ENCODE measurements at places on chromosomes 6 and 20.
A peak's percentile ranks its signal among the peaks of the same experiment; 100 is the strongest.

GRCh38 chr20:40643891-40644290, 45.1 kb downstream of the MAFB start:
- DNase-seq: no peak

GRCh38 chr20:38152175-38152620, 12.9 kb downstream of the TGM2 start:
- peak; percentile 52 for DNase-seq

DNA sequence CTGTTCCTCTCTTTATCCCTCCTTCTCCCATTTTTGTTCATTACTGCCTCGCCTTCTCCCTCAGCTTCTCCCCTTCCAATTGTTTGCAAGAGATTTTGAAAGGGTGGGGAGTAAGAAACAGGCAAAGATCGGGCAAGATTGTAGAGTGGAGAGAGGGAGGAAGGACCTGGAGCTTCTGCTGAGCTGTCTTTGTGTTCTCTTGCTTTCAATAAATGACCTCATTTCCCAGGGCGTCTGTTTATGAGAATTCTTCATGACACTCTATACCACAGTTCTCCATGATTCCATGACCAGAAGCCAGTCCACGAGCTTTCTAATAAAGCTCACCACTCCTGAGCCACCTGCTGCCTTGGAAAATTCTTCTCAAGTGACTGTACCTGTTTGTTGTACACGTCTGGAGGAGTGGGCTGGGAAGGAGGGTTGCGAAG, 50.0 kb upstream of the PLEKHG1 start:
- DNase-seq: no peak

DNA sequence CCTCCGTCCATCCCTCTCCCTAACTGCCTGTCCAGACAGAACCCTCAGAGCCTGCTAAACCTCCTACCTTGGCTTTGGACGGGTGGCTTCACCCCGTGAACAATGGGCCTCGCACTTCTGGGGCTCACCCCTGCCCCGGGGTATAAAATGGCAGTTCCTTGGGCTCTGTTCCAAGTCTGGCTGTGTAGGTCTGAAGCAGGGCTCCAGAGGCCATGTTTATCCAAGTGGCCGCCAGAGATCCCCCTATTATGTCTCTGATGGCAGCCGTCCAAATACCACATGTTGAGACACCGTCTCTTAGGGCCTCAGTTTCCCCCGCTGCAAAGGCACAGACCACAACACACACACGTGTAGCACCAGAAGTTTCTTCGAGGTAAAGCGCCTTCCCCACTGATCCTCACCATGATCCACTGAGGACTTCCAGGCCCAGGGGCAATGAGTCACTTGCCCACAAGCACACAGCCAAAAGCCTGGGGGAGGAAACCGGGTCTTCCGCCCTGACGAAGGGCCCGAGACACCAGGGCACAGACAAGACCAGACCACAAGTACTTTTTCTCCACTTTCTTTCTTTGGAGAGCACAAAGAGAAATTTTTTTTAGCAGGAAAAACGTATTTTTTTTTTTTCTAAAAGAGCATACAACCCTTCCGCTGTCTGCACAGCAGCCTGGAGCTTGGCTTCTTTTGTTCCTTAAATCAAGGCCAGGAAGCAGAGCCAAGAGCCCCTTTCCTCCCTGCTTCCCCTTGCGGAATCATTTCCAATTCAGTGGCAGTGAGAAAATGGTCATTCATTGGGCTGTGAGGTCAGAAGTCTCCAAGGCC, 11.8 kb downstream of the CPNE5 start:
- DNase-seq: no peak

DNA sequence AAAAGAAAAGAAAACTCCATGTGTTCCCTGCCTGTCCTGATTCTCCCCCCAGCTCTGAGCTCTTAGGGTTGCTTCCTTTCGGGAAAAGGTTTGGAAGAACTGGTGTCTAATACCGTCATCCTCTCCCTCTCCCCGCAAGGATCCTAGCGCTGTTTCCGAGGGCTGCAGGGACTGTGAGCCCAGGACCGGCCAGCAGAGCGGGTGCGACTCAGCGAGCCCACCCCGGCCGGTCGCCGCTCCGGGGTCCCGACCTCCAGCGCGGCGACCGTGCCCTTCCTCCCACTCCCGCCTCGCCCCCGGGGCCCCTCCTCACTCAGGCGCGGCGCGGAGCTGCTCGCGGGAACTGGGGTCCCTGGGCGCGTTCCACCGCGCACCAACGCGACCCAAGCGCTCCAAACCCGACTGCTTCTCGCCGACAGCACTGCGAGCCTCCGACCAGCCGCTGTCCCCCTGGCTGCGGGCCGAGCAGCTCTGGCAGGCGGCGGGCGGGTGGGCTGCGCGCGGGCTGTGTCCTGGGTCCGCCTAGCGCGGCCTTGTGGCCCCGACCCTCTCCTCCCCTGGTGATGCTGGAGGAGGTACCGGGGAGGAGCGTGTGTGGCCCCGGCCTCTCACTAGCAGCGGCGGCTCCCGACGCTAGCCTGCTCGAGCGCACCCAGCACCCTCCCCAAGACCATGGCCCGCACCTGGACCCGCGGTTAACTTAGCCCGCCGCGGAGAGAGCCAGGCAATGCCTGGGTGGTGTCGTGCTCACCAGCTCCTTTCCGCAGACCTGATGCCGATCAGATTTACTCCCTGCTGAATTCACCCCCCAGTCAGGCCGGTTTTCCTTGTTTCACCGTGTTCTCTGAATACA, at the start of gene PLA2G7:
Gene PLA2G7 (minus strand): TSS at position 509 of the 853 bp plus-strand sequence. CDS start 12,484 bp downstream, outside the sequence.
- DNase-seq: no peak

DNA sequence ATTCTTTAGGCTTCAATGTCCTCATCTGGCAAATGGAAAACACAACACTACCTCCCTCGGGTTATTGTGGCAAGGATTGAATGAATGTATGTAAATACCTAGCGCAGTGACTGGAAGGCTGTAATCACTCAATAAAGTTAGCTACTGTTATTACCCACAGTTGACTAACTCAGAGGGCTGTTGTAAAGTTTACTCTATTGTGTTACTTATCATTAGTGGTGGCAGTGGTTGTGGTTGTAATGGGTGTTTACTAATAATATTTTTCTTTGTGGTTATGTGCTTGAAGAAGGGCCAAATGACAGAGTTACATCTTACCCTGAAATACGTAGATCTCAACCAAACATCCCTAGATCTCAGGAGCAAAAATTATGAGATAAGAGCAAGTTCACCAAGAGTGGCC, 42.0 kb upstream of the PXDC1 start:
- DNase-seq: no peak

DNA sequence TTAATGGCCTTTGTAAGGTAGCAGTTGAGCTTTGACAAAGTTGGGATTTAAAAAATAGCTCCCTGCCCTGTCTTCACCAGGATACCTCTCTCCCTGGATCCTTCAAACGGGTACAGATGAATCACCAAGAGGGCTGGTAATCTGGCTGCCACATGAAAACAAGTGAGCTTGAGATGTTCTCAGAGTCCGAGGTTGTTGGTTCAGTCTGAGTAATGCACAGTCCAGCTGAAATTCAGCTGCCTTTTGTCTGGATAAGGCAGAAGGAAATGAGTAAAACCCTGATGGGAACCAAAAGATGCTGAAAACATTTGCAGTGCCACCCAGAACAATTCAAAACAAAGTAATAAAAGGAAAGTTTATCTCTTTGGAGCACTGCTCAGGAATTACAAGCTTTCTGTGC, 86.8 kb downstream of the GJA1 start:
- DNase-seq: no peak

- no peak for DNase-seq
These were observed 35.8 kb downstream of the NEDD9 start for GRCh38 chr6:11196511-11197174.

DNA sequence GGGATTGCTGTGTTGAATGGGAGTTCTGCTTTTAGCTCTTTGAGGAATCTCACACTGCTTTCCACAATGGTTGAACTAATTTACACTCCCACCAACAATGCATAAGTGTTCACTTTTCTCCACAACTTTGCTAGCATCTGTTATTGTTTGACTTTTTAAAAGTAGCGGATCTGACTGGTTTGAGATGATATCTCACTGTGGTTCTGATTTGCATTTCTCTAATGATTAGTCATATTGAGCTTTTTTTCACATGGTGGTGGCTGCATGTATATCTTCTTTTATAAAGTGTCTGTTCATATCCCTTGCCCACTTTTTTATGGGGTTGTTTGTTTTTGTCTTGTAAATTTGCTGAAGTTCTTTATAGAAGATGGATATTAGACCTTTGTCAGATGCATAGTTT, 588.3 kb upstream of the ADGRB3 start:
- DNase-seq: no peak

- DNase-seq: no peak
These were observed 28.7 kb downstream of the NTSR1 start for GRCh38 chr20:62737271-62737811.

GRCh38 chr6:71621918-71622519, 264.3 kb upstream of the RIMS1 start:
- DNase-seq: no peak

- no peak for DNase-seq
These were observed 1.7 kb upstream of the MYO6 start for GRCh38 chr6:75747152-75747992.

DNA sequence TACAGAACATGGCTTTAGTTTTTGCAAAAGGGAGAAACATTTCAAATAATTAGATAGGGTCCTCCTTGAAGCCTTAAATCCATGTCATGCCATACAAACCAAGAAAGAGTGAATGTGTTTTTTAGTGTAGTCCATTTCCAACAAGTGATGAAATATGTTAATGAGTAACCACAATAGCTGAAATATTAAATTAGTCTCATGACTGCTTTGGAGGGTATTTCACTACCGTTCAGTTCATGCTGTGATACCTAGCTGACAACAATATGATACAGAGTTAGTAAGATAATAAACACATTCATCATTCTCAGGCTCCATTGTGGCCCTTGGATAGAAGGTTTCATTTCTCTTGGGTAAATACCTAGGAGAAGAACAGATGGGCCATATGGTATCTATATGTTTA, 5.8 kb upstream of the ID4 start:
- DNase-seq: no peak

DNA sequence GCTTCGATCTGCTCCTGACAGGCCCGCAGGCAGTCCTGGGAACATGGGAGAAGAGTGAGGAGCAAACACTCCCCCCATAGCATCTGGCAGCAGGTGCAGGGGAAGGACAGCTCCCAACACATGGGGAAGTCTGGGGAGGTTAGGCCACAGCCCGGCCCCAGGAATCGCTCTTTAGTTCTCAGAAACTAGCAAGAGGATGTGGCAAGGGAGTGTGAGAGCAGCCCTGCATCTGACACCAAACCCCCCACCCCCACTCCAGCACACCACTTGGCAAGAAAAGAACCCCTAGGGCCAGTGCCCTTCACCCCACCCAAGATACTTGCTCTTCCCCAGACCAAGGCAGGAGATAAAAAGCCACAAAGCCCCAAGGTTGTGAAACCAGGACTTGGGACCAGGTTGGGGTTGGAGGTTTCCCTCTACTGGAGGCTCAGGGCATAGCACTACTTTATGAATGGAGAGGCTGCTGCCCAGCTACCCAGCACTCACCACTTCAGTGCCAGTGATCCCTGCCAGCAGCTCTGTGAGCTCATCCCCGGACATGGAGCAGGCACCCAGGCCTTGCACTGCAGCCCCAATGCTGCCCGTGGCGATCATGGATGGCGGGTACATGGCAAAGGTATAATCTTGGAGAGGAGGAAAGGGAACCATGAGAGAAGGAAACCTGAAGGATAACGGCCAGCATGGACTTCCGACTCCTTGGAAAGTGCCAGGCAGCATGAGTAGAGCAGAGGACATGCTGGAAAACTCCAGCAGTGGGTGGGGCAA, 5.4 kb downstream of the CCND3 start:
- DNase-seq: peak; percentile 17

- DNase-seq: no peak
These were observed 1.3 kb downstream of the CEP85L start for GRCh38 chr6:118649918-118650581.

GRCh38 chr6:113736978-113737377, 120.2 kb upstream of the MARCKS start:
- DNase-seq: no peak

DNA sequence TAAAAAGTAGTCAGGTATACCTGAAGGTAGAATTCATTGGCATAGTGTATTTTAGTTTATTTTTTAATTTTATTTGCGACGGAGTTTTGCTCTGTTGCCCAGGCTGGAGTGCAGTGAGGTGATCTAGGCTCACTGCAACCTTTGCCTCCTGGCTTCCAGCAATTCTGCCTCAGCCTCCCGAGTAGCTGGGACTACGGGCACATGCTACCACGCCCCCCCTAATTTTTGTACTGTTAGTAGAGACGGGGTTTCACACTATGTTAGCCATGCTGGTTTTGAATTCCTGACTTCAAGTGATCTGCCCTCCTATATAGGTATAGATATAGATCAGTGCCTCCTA, 102.8 kb upstream of the PRSS16 start:
- DNase-seq: no peak

GRCh38 chr6:146339716-146340115, 203.9 kb upstream of the RAB32 start:
- DNase-seq: no peak

- no peak for DNase-seq
These were observed 7.7 kb downstream of the LRP11 start for GRCh38 chr6:149856256-149856994.

Data from NCI-H1092 (cell line).